CD4-positive, alpha-beta T cell treated with Interleukin-4 for 4 hours (primary cell): ENCODE measurements at places on chromosomes 3 and 15.

GRCh38 chr3:46100812-46101211 is 73.5 kb upstream of the XCR1 start:
- peak; percentile 18 for DNase-seq

- DNase-seq: no peak
Observed at GRCh38 chr15:72037321-72037720, 80.6 kb downstream of the MYO9A start.

GRCh38 chr15:85673326-85673725 is 121.4 kb downstream of the KLHL25 start:
- DNase-seq: no peak

DNA sequence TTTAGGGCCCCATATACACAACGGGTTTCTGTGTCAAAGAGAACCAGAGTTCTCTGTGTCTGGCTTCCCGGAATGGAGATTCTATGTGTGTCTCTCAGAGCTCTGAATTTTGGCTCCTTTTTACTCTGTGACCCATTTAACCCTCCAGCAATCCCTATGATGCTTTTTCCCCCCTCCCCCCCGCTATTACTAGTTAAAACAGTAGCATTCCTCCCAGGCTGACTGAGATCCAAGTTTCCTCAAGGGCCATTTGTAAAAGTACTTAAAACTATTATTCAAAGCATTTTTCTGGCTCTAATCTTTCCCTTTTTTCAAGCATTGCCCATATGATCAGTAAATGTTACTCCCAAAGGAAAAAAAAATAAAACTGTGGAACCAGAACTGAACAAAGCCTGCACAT is 6.6 kb upstream of the STAC start:
- DNase-seq: no peak

GRCh38 chr3:23439080-23439479 is 236.0 kb downstream of the UBE2E2 start:
- DNase-seq: no peak

DNA sequence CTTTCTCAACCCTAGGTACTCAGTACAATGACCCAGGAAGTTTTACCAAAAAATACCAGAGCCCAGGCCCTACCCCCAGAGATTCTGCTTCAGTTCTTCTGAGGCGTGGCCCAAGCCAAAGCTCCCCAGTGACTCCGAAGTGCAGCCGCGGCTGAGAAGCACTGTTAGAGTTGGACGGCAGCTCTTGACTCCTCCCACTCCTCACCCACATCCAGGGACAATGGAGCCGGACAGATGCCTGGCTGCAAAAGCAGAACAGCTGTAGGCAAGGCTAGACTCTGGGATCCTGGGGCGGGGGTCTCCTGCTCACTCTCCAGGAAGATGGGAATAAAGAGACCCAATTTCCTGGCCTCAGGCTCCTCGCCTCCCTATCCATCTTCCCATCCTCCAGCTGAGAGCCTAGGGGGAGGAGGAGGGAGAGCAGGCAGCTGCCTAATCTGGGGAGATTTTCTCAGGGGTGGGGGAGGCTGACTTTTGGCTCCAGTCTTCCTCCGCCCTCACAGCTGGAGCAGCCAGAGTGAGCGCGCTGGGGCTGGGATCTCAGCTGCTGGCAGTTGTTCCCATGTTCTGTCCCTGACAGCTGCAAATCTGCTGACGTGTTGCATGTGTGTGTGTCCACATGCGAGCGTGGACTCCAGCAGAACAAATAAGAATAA is 223.8 kb downstream of the OPA1 start:
- no peak for DNase-seq
